ENCODE measurements at places on chromosomes 2 and 18. TPM values are rescaled to one million over a fixed set of nuclear protein-coding genes. Genes with fewer than 3 reads are reported as not detected.

C2orf66 gene
- total RNA-seq = 0.33 TPM

RAMP1 gene
- total RNA-seq = 17.6 TPM

MAL gene
- total RNA-seq = 1.3 TPM

CSRNP3 gene
- not detected for total RNA-seq

SIX3 gene
- total RNA-seq = 0.21 TPM

CFC1 gene
- not detected for total RNA-seq

OBSL1 gene
- total RNA-seq = 25.5 TPM

STON1 gene
- total RNA-seq = 0.92 TPM
